ENCODE measurements at places on chromosomes 7 and 10. TPM values are rescaled to one million over a fixed set of nuclear protein-coding genes. Genes with fewer than 3 reads are reported as not detected.

The MKI67 gene
- polyA plus RNA-seq, result 17.4 TPM

The FBXW4 gene
- 14.6 TPM for polyA plus RNA-seq

The ARHGAP22 gene
- polyA plus RNA-seq, result 7.1 TPM

- DNase-seq, result peak; percentile 96
Observed at GRCh38 chr7:105219771-105220160, 169.0 kb downstream of the SRPK2 start.

- no peak for DNase-seq
Observed at GRCh38 chr10:125194814-125195213, 34.5 kb upstream of the CTBP2 start.

DNA sequence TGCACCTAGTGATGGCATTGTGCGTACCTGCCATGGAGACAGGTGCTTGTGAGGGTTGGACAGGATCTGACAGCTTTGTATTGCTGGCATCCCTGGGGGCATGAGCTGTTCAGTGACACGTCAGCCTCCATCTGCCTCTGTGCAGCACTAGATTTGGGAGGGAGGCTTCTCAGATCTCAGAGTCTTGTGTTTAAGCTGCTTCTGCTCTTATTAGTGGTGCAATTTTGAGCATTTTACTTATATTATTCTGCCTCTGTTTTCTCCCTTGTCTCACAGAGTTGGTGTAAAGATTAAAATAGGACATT lies 5.1 kb downstream of the ARHGAP22 start:
- peak; percentile 47 for DNase-seq

DNA sequence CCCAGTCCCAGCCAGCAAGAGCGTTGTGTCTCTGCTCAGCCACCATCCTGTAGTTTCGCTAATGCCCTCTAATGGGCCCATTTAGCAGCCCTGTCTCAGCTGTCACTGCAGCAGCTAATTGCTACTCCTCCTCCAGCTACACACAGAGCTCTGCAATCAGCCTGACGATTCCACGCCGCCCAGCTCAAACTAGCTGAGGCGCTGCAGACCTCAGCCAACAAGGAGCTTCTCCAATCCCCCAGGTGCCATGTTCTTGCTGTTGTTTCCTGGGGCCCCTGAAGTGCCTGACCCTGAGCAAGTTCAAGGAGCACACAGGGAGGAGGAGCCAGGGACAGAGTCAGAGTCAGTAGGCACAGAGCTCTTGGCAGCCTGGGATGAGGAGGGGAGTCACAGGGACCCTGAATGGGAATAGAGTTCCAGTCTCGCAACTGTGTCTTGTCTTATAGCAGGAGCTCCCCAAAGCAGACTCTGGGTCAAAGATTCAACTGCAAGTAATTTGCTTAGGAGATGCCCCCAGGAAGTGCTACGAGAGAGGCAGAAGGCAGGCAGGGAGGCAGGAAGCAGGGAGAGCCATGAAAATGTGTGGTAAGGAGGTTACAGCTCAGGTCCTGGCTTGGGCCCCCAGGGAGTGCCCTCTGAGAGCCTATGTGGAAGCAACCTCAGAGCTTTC lies 135.8 kb upstream of the UNC5B start:
- no peak for DNase-seq

- DNase-seq, result no peak
Observed at GRCh38 chr10:130498042-130498441, 361.9 kb downstream of the GLRX3 start.

- DNase-seq, result no peak
Observed at GRCh38 chr7:50466815-50467585, 16.9 kb upstream of the FIGNL1 start.

DNA sequence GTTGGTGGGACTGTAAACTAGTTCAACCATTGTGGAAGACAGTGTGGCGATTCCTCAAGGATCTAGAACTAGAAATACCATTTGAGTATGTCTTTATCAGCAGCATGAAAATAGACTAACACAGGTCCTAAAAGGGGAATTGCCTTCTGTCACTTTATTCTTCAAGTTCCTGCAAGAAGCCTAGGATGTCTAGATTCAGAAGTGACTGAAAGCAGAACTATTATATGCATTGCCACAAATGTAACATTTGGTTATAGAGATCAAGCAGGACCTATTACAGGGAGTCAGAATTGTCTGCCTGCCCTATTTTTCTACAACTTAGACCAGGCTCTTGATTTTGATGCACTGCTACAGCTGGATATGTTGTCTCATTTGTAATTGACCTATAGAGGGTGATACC lies 364.7 kb downstream of the SORCS1 start:
- DNase-seq, result no peak

DNA sequence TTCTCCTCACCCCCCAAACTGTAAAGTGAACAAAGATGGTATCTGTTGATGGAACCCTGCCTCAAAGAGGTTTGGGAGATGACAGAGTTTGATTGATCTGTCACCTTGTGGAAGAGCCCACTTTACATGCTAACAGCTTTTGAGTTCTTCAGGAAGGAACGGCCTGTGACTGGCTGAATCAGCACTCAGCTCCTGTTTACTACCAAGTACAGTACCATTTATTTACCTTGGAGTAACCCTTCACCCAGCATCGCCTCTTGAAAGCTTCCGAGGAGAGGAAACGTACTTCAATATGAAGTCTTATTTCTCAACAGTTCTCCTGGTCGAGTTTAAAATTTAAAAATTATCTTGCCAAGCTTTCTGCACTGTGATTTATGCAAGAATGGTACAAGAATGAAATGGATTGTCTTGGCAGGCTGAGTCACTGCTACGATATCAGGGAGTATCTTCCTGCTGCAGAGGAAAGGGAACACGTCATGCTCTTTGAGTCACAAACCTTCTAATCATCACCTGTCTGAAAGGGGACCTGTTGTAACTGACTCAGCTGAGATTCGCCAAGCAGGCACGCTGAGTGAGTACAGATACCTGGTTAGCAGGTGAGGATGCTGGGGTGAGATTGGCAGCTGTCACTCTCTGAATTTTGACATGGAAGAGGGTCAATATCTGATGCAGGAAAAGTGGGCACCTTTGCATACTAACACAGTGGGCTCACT lies 30.1 kb downstream of the KLF6 start:
- peak; percentile 97 for DNase-seq

DNA sequence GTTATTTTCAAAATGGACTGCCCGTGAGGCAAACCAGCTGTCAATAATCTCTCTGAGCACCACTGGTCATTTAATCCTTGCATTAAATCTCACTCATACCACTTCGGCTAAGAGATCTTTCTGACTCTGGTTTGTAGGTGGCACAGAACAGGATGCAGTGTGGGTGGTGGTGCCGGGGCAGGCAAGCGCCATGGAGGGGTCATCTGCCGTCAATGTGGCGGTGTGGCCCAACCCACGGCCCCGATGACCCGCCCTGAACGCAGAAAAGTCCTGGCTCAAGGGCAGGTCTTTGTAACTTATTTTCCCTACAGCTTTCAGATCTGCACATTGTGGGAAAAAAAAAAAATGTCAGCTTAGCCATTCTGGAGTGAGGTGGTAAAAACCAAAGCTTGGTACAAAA lies 73.2 kb upstream of the MGMT start:
- DNase-seq, result no peak

DNA sequence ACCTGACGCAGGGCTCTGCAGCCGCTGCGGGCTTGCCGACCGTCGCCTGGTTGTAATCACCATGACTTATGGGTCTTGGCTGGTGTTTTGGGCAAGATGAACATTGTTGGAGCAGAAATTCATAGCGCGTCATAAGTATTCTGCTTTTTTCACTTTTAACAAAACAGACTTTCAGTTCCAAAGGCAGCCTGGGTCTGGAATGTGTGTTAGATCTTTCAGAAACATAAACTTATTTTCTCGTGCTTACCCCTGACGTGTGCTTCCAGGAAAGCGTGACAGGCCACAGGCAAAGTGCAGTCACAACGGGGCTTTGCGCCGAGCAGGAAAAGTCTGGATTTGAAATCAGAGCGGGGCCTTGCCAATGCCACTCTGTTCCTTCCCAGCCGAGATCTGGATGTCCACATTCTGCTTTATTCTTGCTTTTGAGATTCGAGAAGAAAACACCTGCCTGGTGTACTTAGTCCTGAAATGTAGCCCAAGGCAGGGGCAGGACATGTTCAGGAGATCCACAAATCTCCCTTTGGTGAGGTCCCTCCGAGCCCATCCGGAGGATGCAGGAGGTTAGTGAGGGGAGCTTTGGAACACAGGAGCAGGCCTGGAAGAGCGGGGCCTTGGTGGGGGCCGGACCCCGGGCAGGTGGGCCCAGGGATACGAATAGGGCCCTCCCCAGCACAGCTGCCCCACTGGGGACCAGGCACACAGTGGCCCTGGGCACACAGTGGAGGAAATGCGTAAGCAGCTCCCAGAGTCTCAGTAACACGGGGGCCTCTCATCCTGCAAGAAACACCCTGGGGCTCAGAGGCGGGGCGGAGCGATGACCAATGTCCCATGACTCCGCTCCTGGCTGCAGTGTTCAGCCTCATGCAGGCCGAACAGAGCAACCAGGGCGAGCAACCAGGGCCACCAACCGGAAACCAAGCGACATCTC lies 49.5 kb upstream of the EBF3 start:
- no peak for DNase-seq

All from foreskin keratinocyte (primary cell).